EL (cell line): ENCODE measurements at places on chromosomes 13 and 19.

- no peak for DNase-seq
Measured at GRCh38 chr19:39436350-39436716, 584 bp upstream of the RPS16 start.

DNA sequence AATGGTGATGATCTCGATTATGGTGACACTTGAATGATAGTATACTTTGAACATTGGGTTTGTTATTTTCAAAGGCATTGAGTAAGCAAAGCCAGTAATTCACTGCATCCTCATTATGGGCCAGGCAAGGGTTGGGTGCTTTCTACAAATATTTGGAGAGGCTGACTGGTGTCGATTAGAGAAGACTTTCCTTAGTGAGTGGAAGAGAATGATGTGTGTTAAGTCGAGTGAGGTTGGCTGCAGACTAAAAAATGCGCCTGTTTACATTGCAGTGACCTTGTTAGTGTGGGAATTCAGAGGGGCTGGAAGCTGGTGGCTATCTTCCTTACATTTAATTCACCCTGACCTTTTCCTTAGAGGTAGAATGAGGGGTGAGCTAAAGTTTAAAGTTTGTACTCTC is 22.4 kb upstream of the RNF113B start:
- DNase-seq = no peak

DNA sequence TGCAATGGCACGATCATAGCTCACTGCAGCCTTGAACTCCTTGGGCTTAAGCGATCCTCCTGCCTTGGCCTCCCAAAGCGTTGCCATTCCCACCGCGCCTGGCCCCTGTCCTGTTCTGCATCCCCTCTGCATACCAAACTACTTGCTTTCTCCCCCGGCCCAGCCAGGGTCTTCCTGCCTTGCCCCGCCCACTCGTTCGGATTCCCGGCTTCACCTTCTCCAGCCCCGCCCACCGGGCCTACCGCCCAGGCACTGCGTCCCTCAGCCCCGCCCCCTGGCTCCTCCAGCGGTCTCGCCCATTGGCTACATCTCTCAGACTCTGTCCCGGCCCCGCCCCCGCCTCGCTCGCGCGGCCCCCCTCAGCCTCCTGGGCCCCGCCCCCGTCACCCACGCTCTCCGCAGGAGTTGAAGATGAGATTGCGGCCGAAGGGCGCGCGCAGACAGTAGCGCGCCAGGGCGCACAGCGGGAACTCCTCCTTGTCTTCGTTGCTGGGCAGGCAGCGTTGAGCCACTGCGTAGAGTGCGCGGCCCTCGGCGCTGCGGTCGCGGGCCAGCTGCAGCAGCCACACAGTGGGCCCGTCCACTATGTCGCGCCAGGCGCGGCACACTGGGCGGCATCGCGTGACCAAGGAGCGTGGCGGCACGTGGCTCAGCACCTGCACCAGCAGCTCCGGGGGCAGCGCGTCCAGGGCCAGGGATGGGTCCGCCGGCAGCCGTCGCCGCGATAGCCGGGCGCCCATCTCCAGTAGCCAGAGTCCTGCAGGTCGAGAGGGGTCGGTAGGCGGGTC is 19.0 kb downstream of the MRPS12 start:
- peak; percentile 16 for DNase-seq

DNA sequence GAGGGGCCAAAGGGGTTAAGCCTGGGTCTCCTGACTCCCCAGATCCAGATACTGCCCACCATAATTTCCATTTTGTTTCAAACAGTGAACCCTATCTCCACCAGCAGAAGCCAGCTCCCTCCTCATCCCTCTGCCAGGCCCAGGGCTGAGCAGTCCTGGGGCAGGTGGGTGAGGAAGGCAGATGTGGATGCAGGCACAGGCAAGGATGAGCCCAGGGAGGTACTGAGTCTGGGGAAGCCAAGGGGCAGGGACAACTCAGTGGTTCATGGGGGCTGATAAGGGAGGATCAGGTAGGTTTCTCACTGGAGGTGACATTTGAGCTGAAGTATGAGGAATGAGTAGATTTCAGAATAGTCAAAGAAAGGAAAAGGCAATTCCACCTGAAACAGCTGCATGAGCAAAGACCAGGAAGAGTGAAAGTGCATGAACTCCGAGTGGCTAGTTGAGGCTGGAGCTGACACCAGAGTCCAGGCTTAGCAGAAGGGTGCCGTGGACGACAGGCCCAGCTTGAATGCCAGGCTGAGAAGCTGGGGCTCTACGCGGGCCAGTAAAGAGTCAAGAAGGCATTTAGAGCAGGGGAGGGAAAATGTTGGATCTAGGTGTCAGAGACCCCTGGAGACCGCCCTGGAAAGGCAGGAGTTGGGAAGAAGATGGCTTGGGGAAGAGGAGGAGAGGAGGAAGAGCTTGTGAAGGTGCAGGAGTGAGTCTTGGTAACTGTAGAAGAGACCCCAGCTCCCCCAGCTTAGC is 10.3 kb downstream of the CIC start:
- no peak for DNase-seq

DNA sequence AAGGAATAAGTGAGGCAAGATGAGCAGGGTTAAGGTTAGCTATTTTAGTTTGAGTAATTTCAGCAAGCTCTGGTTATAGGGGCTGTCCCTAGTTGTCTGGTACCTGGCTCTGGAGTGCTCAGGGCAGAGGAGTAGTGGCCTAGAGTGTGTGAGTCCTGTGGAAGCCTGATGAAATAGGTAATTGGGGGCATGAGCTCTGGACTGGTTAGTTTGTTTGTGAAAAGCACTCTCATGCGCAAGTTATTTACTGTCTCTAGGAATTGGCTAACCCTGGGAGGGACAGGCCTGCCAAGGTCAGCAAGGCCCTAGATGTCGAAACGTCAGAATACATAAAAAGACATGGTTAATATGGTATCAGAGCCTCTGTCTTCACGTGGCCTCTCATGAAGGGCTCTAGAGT is 900.1 kb downstream of the PCDH17 start:
- DNase-seq = no peak

- DNase-seq = peak; percentile 25
Measured at GRCh38 chr13:97567510-97568243, 133.7 kb downstream of the RAP2A start.
